ENCODE measurements at places on chromosomes 6 and 20. TPM values are rescaled to one million over a fixed set of nuclear protein-coding genes. Genes with fewer than 3 reads are reported as not detected.

DNA sequence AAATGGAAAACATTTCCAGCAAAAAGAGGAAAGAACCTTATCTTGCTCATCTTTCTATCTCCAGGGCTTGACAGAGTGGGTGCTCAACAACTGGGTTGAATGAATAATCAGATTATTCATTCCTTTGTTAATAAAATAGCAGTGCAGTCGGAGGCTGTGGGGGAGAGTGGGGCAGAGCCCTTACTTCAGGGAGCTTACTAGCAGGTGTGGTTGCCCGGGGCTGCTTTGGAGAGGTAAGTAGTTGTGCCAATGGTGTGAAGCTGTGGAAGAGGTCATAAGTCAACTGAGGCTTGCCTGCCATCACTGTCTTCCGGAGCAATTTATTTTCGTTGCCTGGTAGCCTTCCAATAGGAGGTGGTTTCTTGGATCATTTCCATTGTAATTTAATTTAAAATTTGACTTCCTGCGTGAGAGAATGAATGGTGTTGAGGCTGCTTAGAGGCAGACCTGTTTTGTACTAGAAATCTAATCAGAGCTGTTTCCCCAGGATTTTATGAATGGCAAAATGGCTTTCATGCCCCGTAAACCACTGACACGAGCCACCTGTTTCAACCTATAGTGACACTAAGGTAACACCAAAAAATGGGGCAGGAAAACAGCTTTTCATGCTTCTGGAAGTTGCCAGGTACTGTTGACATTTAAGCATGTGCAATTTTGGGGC, 51.4 kb downstream of the ZDHHC14 start:
- no peak overlapping the region for H3K4me3 ChIP-seq
- no peak for DNase-seq
- no peaks in the 10 kb centered on the region for H3K36me3 ChIP-seq
- no peak overlapping the region for H3K27ac ChIP-seq
- peaks cover 8% of the 10 kb centered on the region for H3K4me1 ChIP-seq

DNA sequence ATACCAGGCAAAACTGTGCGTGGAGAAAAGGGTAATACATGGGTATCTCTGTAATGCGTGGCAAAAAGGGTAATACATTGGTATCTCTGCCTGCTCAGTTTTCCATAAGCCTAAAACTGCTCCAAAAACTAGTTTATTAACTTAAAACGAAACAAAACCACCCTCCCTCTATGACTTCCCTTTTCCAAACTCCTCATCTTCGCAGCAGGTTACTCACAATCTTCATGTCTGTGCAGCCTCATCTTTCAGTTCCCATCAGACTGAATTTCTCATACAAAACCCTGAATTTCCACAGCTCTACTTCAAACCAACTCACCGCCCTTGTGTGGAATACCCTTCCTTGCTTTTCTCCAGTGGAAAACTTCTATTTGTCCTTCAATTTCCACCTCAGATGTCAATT, 199.4 kb downstream of the PHACTR1 start:
- no peak for DNase-seq
- no peak overlapping the region for H3K4me3 ChIP-seq
- H3K4me1 ChIP-seq = no peaks in the 10 kb centered on the region
- no peak overlapping the region for H3K27ac ChIP-seq
- H3K36me3 ChIP-seq = no peaks in the 10 kb centered on the region
- no peaks in the 10 kb centered on the region for H3K27me3 ChIP-seq

GRCh38 chr20:43287637-43288036, 97.9 kb upstream of the PTPRT start:
- no peaks in the 10 kb centered on the region for H3K4me1 ChIP-seq
- H3K27ac ChIP-seq = no peak overlapping the region
- no peaks in the 10 kb centered on the region for H3K27me3 ChIP-seq
- no peaks in the 10 kb centered on the region for H3K36me3 ChIP-seq
- DNase-seq = no peak
- no peak overlapping the region for H3K4me3 ChIP-seq

GRCh38 chr20:37850724-37851355, 52.1 kb upstream of the VSTM2L start:
- H3K4me1 ChIP-seq = peaks cover 4% of the 10 kb centered on the region
- H3K4me3 ChIP-seq = no peak overlapping the region
- no peaks in the 10 kb centered on the region for H3K27me3 ChIP-seq
- H3K27ac ChIP-seq = no peak overlapping the region
- DNase-seq = no peak
- H3K36me3 ChIP-seq = no peaks in the 10 kb centered on the region

DNA sequence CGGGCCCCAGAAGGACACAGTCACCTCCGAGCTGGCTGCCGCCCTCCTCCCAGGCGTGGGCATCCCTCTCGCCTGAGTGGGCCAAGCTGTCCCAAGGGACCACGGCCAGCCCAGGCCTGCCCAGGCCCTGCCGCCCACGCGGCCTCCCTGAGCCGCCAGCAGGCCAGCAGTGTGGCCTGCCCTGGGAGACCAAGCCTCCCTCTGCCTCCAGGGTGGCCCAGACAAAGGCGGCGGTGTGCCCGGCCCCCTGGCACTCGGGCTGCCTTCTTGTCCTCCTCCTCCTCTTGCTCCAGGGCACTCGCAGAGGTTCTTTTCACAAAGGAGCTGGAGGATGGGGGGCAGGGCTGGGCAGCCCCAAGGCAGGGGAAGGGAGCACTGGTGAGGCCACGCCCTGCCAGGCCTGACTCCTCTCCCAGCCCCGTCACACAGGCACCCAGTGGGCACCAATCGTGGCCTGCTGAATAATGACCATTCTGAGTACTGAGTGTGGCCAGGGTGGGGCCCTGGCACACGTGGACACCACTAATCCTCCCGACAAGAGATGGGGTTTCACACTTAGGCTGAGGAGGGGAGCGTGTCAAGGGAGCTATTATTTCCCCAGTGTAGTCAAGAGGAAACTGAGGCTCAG, 25.3 kb downstream of the NOL4L start:
- no peak for DNase-seq
- no peaks in the 10 kb centered on the region for H3K27me3 ChIP-seq
- no peak overlapping the region for H3K4me3 ChIP-seq
- no peak overlapping the region for H3K27ac ChIP-seq
- H3K4me1 ChIP-seq = no peaks in the 10 kb centered on the region

DNA sequence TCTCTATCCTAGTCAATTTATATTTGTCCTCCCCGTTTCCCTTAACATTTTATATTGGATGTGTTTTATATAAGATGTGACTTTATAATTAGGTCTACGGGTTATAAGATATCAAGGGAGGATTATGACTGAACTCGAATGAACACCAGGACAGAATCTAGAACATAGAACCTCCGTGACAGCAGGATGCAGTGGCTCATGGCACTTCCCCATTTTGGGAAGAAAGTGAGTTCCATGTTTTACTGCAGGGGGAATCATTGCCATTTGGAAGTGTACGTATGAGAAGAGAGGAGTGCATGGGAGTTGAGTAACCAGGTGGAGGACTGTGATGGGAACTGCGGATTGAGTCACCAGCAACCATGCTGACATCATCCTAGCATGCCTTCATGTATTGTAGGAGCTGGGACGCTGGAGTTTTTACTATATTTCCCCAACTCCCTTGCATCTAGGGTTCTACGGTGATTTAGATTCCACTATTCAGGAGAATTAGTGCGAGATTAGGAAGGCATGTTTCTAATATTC, 56.1 kb upstream of the FOXC1 start:
- H3K27me3 ChIP-seq = no peaks in the 10 kb centered on the region
- no peak overlapping the region for H3K27ac ChIP-seq
- no peak overlapping the region for H3K4me3 ChIP-seq
- no peak for DNase-seq
- H3K36me3 ChIP-seq = no peaks in the 10 kb centered on the region

DNA sequence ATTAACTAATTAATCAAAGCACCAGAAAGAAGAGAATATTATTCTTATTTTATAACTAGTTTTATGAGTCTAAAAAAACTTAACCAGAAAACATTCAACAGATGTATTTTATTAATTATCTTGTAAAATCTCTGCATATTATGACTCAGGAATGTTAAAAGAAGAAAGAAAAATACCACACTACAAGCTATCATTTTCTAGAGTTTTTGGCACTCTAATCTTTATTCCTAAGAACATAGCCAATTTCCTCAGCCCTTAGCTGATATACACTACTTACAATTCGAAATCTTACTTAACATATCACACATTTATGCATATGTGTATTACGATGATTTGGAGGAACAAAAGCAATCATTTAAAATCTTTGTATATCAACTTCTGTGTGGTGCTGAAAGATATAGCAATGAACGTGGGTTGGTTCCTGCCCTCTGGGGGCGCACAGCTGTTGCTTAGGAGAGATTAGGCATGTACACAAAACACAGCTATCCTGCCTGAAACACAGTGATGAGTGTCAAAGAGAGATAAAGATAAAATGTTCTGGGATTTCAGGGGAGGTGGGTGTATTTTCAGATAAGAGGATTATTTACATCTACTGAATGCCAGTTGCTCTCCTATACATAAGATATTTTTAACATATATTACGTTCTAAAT, 404.5 kb downstream of the SYNE1 start:
- DNase-seq = no peak
- H3K27me3 ChIP-seq = no peaks in the 10 kb centered on the region
- H3K27ac ChIP-seq = no peak overlapping the region

- no peaks in the 10 kb centered on the region for H3K27me3 ChIP-seq
- DNase-seq = no peak
- no peaks in the 10 kb centered on the region for H3K36me3 ChIP-seq
- H3K4me1 ChIP-seq = no peaks in the 10 kb centered on the region
- no peak overlapping the region for H3K4me3 ChIP-seq
Measured at GRCh38 chr6:41167173-41167963, 4.5 kb upstream of the TREM2 start.

DNA sequence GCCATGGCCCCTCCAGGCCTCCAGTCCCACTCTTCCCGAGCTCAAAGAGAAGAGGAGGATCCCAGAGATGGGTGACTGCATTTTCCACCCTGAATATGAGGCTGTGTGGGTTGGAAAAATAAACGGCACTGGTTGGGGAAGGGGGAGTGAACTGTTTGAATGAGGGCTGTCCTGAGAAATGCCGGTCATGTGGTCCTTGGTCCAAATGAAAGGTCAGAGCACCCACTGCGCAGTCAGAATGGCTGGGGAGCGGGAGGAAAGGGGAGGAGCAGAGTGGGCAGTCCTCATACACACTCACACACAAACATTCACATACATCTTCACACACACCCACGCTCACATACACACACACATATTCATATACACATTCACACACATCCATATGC, 83.1 kb downstream of the MRPL14 start:
- no peaks in the 10 kb centered on the region for H3K27me3 ChIP-seq
- H3K36me3 ChIP-seq = no peaks in the 10 kb centered on the region
- no peak overlapping the region for H3K27ac ChIP-seq
- no peak overlapping the region for H3K4me3 ChIP-seq

- no peak for DNase-seq
- no peak overlapping the region for H3K4me3 ChIP-seq
- no peaks in the 10 kb centered on the region for H3K36me3 ChIP-seq
- no peak overlapping the region for H3K27ac ChIP-seq
- H3K4me1 ChIP-seq = no peaks in the 10 kb centered on the region
Measured at GRCh38 chr6:135581211-135581610, 83.7 kb upstream of the AHI1 start.

DNA sequence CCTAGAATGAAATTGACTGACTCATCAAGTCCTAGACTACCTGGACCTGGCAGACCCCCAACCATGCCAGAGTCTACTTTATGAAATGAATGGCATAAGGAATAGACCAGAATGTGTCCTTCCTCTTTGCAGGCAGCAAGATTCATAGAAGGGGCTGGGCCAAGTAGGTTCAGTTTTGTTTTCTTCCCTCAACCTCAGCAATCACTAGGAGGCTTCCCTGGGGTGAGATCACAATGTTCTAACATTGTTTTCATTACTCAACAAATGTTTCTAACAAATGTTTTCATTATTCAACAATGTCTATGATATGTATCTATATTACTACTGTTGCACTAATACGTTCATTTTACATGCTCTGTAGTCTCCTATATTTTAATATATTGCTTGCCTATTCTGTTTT, 8.4 kb upstream of the FAM162B start:
- no peaks in the 10 kb centered on the region for H3K27me3 ChIP-seq
- no peak overlapping the region for H3K27ac ChIP-seq
- H3K4me1 ChIP-seq = no peaks in the 10 kb centered on the region
- H3K36me3 ChIP-seq = no peaks in the 10 kb centered on the region
- H3K4me3 ChIP-seq = no peak overlapping the region
- DNase-seq = no peak

DNA sequence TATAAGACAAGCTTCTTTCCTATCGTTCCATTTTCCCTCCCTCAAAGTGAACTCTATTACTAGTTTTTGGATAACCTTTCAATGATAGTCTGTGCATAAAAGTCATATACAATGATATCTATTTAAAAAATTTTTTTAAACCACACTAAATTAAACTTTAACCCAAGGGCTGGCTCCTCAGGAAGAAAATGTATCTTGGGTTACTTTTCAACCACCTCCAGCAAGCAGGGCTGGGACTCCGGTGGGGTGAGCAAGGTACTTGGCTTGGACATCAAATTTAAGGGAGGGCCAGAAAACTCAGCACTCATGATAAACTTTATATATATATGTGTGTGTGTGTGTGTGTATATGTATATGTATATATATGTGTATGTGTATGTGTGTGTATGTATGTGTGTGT, 13.9 kb upstream of the PPP1R3G start:
- H3K36me3 ChIP-seq = no peaks in the 10 kb centered on the region
- no peak for DNase-seq
- H3K27ac ChIP-seq = no peak overlapping the region
- H3K4me3 ChIP-seq = no peak overlapping the region
- H3K4me1 ChIP-seq = no peaks in the 10 kb centered on the region

DNA sequence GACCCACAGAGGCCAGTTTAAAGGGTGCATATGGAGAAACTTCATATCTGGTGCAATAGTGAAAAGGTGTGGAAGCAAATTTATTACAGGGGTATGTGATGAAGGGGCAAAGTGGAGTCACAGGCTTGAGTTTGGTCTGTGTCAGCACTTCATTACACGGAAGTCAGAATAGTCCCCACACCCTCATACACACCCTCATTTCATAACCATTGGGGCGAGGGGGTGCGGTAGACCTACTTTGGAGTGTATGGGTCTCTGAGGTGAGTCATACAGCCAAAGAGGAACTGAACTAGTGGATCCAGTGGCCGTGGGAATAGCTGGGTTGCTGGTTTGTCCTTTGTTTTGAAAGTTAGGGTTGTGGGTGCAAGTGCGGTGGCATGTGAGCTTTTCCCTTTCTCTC, 3.3 kb downstream of the TM9SF4 start:
- no peak for DNase-seq
- no peaks in the 10 kb centered on the region for H3K36me3 ChIP-seq
- no peaks in the 10 kb centered on the region for H3K27me3 ChIP-seq
- no peak overlapping the region for H3K4me3 ChIP-seq
- peaks cover 6% of the 10 kb centered on the region for H3K4me1 ChIP-seq

DNA sequence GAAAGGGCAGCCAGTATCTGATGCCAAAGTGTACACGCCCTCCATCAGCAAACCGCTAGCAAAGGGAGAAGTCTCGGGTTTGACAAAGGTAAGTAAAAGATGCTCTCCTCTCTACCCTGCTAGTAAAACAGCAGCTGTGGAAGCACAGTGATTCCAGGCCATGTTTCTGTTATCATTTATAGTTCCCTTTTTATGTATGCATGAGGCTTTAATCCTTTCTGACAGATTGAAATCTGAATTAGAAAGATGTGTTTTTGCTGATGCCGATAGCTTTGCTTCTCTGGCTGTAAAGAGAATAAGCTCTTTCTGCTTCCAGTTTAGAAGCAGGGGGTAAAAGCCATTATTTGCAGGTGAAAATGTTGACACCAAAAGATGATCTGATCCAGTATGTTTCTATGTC, 392.4 kb upstream of the SOX4 start:
- no peak for DNase-seq
- H3K4me3 ChIP-seq = no peak overlapping the region
- no peaks in the 10 kb centered on the region for H3K27me3 ChIP-seq
- H3K4me1 ChIP-seq = no peaks in the 10 kb centered on the region

FAXC gene
- total RNA-seq = 6.5 TPM

MLN gene
- total RNA-seq = not detected

HSPA1A gene
- 440 TPM for total RNA-seq

CST5 gene
- not detected for total RNA-seq

C6orf118 gene
- total RNA-seq = not detected

SLC22A23 gene
- total RNA-seq = 53.1 TPM

ADAT2 gene
- 4.2 TPM for total RNA-seq

All from prostate gland (tissue), 2 donors.